AG09309 (cell line): ENCODE measurements at places on chromosomes 2 and 18.

GRCh38 chr2:14304326-14304725, 328.2 kb upstream of the LRATD1 start:
- no peak for DNase-seq

GRCh38 chr18:52236131-52236530, 103.9 kb upstream of the DCC start:
- no peak for DNase-seq

GRCh38 chr2:65075176-65075575, 19.0 kb downstream of the CEP68 start:
- no peak for DNase-seq

GRCh38 chr2:102109016-102109415, 33.5 kb upstream of the IL1R1 start:
- DNase-seq, result no peak

- DNase-seq, result no peak
These were observed 74.5 kb downstream of the ETAA1 start for GRCh38 chr2:67471681-67472080.
